Right ventricle myocardium inferior (tissue), 1 donor: ENCODE measurements at places on chromosomes 7 and 10. TPM values are rescaled to one million over a fixed set of nuclear protein-coding genes. Genes with fewer than 3 reads are reported as not detected.

C10orf62 gene
- 0.97 TPM for total RNA-seq

CALHM1 gene
- total RNA-seq = not detected

PIP gene
- total RNA-seq = not detected

STRIP2 gene
- total RNA-seq = 22.0 TPM

GARIN1A gene
- 1.8 TPM for total RNA-seq

ODAD2 gene
- total RNA-seq = not detected

DNA sequence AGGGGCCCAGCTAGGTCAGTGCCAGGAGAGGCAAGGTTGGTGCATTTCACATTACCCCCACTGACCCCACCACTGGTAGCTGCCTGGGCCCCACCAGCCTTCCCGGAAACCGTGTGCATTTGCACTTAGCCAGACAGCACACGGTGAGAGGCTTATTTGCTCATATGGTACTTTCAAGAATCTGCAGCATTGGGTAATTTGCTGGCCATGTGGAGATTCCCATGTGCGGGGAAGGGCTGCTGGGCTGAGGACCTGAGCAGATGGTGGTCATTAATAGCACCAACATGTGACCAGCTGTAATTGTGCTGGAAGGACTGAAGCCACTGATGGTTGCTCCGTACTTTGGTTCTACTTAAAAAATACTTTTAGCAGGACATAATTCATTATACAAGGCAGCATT, 323.8 kb downstream of the DPP6 start:
- DNase-seq = no peak

- no peak for DNase-seq
Measured at GRCh38 chr10:102998399-102998907, 80.4 kb downstream of the CNNM2 start.

- no peak for DNase-seq
Measured at GRCh38 chr7:31408140-31408729, 67.7 kb upstream of the NEUROD6 start.

- DNase-seq = peak; percentile 87
Measured at GRCh38 chr10:97713339-97713825, at the start of gene MARVELD1. Gene MARVELD1 (plus strand): TSS chr10:97713730. CDS start chr10:97713877, 147 bp downstream.

DNA sequence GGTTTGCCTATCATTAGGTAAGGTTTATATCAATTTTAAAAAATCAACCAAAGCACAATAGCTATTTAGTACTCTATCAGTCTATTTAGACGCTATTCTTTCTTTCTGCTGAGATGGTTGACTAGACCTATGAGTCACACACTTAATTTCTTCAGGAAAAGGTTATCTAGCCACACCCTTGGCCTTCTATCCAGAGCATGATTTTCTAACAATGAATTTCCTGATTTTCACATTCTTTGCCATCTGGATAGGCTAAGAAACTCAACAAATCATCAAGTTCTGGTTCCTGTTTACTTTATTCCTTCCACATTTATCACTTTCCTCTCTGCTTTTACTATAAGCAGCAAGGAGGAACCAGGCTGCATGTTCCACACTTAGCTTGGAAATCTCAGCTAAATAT, 8.1 kb downstream of the PRPS1L1 start:
- DNase-seq = no peak

DNA sequence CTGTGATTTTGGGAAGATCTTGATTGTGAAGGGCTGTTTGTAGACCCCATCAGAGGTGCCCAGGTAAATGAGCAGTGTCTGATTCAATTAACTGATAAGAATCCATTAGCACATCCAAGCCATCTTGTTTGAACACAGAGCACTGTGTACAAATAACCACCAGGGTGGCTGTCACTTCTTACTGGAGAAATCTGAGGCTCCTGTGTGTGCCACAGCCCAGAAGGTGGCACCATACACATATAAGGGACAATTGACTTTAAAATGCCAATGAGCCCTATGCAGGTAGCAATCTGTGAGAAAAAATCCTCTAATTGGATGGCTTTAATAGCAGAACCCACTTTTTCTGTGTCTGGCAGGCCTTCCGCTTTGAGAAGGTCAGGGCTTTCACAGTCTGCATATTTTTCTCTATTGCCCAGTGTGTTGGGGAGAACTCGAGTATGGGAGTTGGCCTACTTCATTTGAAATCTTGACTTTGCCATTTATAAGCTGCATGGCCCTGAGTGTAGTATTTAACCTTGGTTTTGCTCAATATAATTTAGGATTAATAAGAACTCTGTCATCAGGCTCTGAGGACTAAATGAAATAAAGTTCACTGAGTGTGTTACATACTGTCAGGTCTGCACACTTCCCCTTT, 517.4 kb downstream of the CCSER2 start:
- DNase-seq = no peak
